ENCODE measurements at places on chromosomes 1 and 21.

- no peak for DNase-seq
These were observed 651 bp downstream of the ZBTB8A start for GRCh38 chr1:32539584-32540571.

DNA sequence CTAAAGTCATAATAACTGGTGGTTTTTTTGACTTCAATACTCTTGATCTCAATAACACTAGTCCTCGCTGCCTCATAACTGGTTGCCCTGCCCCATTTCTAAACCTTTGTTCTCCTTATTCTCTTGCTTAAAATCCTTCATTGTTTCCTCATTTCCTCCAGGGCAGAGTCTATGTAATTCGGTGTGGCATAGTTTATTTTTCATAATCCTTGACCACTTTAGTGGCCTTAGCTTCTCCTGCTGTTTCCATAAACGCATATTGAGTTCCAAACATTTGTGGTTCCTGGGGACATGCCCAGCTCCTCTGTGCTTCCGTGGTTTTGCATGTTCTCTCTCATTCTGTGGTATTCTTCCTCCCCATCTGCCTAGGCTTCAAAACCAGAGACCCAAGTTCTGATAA is 19.0 kb upstream of the TLCD4 start:
- no peak for DNase-seq

DNA sequence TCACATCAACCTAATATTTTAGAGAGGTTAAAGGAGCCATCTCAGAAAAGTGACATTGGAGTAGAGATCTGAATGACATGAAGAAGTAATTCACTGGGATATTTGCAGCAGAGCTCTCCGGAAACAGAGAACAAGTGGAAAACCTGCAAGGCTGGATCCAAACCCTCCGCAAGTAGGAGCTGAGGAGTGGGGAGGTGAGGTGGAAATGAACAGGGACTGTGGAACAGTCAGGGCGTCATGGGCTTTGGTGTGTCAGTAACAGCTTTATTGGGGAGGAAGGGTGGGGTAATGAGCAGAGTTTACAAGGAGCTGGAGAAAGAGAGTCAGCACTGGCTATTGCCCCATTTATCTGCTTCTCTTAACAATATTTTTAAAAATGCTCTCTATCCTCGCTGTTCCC is 9.3 kb upstream of the IVL start:
- no peak for DNase-seq

- DNase-seq: peak; percentile 62
These were observed 477.6 kb downstream of the NPHP4 start for GRCh38 chr1:5514527-5515183.

DNA sequence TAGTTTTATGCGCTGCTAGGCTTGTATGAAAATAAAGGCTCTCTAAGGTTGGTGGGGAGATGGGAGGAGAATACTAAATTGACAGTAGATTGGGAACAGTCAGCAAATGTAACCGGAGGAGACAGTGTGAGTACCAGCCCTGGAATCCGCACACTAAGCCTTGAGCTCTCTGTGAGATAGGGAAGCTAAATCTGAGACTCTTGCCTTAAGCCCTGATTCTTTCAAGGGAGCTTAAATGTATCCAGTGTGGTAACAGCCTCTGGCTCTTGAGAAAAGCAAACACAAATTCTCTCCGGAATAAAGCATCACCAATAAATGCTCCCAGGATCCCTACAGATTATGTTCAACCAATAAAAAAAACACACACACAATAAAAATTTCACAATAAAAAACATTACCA is 33.0 kb upstream of the PDPN start:
- no peak for DNase-seq

DNA sequence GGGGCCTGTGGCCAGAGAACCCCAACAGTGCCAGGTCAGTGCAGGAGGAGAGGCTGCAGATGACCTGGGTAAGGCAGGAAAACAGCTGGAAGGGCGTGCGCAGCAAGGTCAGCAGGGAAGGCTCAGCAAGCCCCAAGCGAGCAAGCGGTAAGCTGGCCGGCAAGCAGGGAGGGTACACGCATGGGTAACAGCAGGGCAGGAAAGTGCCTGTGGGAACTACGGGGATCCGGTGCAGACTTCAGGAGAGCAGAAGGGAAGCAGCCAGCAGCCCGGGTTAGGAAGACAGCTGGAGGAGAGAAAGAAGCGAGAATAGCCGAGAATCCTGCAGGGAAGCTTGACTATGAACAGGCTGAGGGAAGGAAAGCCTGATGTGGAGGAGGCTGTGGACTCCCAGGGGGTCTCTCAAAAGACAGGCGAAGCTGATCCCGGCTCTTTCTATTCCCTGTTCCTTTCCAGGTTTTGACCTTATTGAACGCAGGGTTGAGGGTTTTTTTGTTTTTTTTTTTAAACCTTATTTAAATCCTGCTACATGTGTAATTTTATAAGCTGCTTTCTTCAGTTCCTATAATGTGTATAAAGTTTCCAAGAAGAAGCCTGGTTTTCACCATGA is 20.9 kb downstream of the UMODL1 start:
- DNase-seq: no peak

DNA sequence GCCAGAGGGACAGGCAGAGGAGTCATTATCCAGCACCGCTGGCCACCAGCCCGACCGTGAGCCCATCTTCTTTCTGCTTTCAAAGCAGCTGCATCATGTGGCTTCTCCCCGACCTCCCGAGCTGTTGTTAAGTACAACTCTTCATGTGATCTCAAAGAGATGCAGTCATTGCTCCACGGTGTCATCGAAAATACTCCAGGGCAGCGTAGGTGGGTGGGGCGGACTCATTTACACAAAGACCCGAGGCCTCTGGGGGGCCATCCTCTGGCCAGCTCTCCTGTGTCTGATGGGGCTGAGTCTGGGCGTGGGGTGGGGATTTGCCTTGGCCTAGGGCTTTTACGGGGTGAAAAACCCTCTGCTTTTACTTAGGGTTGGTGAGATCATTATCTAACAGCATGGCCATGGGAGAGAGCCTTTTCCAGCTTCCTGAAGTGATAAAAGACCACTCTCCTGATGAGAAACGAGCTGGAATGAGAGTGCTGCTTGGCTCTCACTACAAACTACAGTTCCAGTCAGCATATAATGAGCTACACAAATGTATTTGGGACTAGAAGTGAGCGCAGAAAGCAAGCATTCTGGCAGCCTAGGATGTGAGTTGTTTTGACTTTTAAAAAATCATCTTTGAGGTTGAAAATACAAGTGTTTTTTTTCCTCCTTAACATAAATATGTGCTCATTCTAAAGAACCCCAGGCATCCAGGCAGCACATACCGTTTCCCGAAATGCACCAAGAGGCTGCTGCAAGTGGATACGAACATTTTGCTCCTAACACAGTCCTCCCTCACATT is 165.0 kb downstream of the RHOU start:
- no peak for DNase-seq

DNA sequence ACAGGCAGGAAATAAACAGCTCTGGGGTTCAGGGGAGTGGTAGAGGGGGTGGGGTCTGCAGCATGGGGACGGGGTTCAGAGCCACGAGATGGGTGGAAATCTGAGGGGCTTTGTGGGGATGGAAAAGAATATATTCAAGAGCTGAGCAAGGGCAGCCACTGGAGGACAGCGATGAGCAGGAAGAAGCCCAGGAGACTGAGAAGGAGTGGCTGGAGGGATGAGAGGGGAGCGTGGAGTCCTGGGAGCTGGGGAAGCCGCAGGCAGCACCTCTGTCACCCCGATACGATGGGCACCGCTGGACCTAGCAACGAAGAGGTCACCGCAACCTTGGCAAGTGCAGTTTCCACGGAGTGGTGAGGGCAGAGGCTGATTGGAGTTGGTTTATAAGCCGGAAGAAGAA is 10.0 kb upstream of the KCNAB2 start:
- no peak for DNase-seq

- no peak for DNase-seq
These were observed 120.2 kb upstream of the SLC45A1 start for GRCh38 chr1:8197493-8198282.

- no peak for DNase-seq
These were observed 28.9 kb upstream of the RBM15 start for GRCh38 chr1:110310300-110310699.

- DNase-seq: no peak
These were observed 93.4 kb downstream of the PRDM16 start for GRCh38 chr1:3162322-3162882.

DNA sequence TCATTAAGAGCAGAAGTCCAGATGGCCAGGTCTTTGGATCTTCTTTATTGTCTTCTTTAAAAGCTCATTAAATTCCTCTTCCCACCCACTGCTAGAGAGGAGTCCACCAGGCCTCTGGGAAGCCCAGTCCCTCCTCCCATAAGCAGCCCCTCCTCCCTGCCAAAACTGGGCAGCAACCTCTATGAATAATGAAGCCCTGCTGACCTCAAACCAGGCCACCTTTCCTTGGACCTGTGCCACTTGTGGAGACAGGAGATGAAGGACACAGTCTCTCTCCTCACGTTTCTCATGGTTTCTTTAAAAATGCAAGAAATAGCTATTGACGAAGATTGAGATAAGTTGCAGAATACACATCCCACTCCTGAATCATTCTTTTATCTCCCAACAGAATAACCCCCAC is 112.8 kb downstream of the EDEM3 start:
- no peak for DNase-seq

DNA sequence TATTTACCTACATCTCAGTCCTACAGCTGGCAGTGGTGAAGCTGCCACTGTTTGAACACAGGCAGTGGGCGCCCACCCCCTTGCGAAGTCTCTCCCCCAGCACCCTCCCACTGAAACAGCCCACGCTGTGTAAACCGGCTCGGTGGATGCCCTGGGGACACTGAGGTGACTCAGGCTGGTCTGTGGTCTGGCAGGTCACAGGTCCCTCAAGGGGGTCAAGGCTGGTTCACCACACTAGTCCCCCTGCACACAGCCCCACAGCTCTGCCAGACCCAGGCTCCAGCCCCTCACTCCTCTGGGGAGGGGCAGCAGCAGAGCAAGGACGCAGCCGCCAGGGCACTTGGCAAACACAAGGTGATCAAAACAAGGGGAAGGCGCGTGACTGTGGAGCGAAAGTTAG is 7.6 kb downstream of the CHD5 start:
- no peak for DNase-seq

- DNase-seq: no peak
These were observed 44.1 kb downstream of the XCL2 start for GRCh38 chr1:168499688-168500049.

DNA sequence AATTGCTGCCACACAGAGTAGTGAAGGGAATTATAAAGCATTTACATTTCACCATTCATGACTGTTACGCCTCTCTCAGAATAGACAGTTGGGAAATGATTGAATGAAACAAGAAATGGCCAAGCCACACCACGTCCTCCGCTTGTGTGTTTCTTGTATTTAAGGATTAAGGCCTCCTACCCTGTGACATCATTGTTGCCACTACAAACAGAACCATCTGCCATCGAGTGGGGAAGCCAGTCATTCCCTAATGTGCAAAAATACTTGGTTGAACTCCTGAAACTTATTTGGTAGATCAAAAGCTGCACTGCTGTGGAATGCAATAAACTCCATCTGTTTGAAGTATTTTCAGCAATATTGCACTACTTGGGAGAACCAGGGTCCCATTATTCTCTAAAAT is 99.0 kb upstream of the C1orf105 start:
- no peak for DNase-seq

- no peak for DNase-seq
These were observed 505.2 kb downstream of the PLPP3 start for GRCh38 chr1:56074007-56074651.

DNA sequence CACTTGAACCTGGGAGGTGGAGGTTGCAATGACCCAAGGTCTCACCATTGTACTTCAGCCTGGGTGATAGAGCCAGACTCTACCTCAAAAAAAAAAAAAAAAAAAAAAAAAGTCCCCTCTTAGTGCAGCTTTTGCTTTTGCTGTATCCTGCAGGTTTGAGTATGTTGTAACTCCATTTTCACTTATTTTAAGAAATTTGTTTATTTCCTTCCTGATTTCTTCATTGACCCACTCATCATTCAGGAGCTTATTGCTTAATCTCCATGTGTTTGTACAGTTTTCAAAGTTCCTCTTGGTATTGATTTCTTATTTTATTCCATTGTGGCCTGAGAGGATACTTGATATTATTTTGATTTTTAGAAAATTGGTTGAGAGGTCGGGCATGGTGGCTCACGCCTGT is 50.9 kb upstream of the AK4 start:
- no peak for DNase-seq

GRCh38 chr1:165424454-165425216 is 20.3 kb downstream of the RXRG start:
- DNase-seq: peak; percentile 42

- DNase-seq: no peak
These were observed at the start of gene CSMD2 for GRCh38 chr1:34164771-34165391. Gene CSMD2 (minus strand): TSS chr1:34165230. CDS start chr1:34165097, 133 bp downstream.

- peak; percentile 55 for DNase-seq
These were observed 111.2 kb upstream of the NBPF11 start for GRCh38 chr1:148263128-148263905.

All from CD4-positive, alpha-beta T cell treated with Interleukin-1 beta for 1 hour (primary cell).